A673 (cell line): ENCODE measurements at places on chromosomes 5 and 9. TPM values are rescaled to one million over a fixed set of nuclear protein-coding genes. Genes with fewer than 3 reads are reported as not detected.

The PTGDS gene
- total RNA-seq = not detected in 2 replicates

The PCDHGB7 gene
- total RNA-seq = 3.7 and 4.0 TPM in 2 replicates

DNA sequence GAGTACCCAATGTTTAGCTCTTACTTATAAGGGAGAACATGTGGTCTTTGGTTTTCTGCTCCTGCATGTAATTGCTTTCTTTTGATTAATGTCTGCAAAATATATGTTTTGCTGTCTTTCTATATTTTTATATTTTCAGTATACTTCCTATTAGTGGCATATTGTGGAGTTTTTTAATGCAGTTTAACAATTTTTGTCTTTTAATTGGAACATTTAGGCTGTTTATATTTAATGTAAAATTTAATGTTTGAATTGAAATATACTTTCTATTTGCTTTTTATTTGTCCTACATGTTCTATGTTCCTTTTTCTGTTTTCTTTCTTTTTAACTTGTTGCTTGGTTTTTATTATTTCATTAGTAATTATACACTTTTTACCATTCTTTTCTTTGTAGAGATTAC, 4.9 kb downstream of the ECM2 start:
- no peaks in the 10 kb centered on the region for H3K36me3 ChIP-seq
- H3K4me3 ChIP-seq = no peak overlapping the region
- no peaks in the 10 kb centered on the region for H3K27me3 ChIP-seq
- no peak overlapping the region for H3K27ac ChIP-seq

The NUDT12 gene
- total RNA-seq = 10.2 and 10.9 TPM in 2 replicates

The BARHL1 gene
- total RNA-seq = not detected in 2 replicates

The F2RL1 gene
- total RNA-seq = 0.32 and 0.39 TPM in 2 replicates

DNA sequence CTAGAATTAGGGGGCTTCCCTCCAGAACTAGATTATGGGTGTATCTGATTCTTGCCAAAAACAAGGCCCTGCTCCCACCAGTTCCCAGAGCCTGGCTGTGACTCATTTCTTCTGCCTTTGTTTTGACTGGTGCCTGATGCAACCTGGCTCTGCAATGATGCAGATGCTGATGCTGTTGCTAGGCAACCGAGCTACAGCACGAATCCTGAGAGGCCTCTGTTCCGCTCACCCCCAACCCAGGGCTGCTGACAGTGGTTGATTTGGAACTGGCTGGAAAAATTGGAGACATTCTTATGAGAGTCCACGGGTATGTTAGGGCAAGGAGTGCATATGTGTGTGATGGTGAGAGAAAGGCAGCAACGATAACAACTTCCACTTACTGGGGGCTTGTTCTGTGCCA, 100.3 kb downstream of the NSG2 start:
- no peak for DNase-seq
- no peaks in the 10 kb centered on the region for H3K4me1 ChIP-seq
- H3K4me3 ChIP-seq = no peak overlapping the region
- H3K36me3 ChIP-seq = no peaks in the 10 kb centered on the region
- no peak overlapping the region for H3K27ac ChIP-seq
- H3K27me3 ChIP-seq = no peaks in the 10 kb centered on the region

DNA sequence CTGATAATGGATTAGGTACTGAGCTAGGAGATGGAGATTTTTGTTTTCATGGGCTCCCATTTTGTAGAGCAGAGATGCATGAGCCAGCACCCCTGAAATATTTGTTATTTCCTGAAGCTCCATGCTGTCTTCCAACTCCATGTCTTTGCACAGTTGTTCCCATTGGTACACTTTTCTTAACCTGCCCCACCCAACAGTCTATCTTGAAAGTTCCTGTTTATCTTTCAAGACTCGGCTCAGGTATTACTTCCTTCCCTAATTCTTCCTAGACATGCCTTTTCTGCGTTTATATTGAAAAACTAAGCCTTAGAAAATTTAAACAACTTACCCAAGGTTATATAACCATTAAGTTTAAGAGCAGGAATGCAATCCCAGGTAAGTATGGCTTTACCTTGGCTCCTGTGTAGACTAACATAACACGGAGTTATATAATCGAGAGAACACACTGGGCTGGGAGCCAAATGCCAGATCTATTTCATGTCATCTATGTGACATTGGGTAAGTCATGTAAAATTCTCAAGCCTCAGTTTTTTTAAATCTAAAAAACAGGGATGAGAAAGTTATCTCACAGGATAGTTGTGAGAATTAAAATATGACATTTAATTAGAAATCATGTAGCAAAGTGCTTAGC, 67.4 kb downstream of the LIX1 start:
- H3K27ac ChIP-seq = no peak overlapping the region
- DNase-seq = no peak
- H3K27me3 ChIP-seq = no peaks in the 10 kb centered on the region
- no peaks in the 10 kb centered on the region for H3K36me3 ChIP-seq

DNA sequence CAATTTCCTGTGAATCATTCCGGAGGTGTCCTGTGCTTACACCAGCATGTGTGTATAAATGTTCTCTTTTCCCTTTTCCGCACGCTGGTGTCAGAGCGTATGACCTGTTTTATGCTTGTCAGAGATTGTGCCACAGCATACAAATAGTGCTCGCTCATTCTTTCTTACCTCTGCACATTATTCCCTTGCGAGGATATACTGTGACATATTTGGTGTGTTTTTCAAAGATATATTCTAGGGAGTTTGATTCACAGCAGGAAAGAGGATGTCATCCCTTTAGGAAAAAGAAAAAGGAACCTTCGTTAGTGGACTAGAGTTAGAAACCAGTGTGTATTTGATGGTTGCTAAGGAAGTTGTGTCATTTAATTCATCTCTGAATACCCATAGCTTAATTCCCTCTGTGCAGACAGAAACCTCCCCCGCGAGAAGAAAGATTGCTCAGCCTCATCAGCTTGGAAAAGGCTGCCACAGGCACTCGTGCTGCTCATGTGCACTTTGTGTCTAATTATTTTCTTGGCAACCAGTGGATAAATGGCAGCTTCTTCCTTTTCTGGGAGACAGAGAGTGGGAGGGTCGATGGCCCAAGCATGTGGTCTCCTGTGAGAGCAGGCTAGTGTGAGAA, 14.7 kb upstream of the CCIN start:
- no peaks in the 10 kb centered on the region for H3K27me3 ChIP-seq
- H3K36me3 ChIP-seq = no peaks in the 10 kb centered on the region

- H3K4me3 ChIP-seq = no peak overlapping the region
- H3K4me1 ChIP-seq = no peaks in the 10 kb centered on the region
- no peak overlapping the region for H3K27ac ChIP-seq
- no peak for DNase-seq
- no peaks in the 10 kb centered on the region for H3K27me3 ChIP-seq
- no peaks in the 10 kb centered on the region for H3K36me3 ChIP-seq
Measured at GRCh38 chr5:6222121-6222520, 156.2 kb downstream of the MED10 start.

DNA sequence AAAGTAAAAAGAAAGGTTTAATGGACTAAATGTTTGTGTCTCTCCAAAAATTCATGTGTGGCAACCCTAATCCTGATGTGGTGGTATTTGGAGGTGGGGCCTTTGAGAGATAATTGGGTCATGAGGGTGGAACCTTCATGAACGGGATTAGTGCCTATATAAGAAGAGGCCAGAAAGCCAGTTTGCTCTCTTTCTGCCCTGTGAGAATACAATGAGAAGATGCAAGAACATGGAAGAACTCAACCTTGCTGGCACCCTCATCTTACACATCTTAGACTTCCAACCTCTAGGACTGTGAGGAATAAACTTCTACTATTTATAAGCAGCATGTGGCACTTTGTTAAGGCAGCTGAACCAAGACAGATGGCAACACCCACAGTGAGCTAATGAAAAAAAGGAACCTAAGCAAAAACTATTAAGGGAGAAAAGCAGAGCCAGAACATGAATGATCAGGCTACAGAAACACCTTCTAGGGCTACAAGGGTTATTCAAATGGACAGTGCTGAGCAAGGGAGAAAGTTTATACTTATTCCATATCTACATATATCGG, 159.5 kb downstream of the PLK2 start:
- H3K4me3 ChIP-seq = no peak overlapping the region
- no peaks in the 10 kb centered on the region for H3K36me3 ChIP-seq
- no peaks in the 10 kb centered on the region for H3K4me1 ChIP-seq
- no peaks in the 10 kb centered on the region for H3K27me3 ChIP-seq
- H3K27ac ChIP-seq = no peak overlapping the region

The TLR4 gene
- total RNA-seq = not detected in 2 replicates

The DEPDC1B gene
- 32.8 and 34.9 TPM in 2 replicates for total RNA-seq

DNA sequence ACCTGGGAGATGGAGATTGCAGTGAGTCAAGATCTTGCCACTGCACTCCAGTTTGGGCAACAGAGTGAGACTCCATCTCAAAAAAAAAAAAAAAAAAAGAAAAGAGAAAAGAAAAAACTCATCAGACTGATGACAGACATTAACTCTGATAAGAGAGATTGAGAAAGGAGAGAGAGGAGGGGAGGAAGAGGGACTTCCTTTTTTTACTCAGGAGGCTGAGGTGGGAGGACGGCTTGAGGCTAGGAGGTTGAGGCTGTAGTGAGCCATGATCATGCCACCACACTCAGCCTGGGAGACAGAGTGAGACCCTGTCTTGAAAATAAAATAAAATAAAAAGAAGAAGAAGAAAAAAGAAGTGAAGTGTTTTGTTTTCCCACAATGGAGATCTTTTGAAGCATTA, 9.7 kb upstream of the MSMP start:
- no peak overlapping the region for H3K27ac ChIP-seq
- H3K4me3 ChIP-seq = no peak overlapping the region
- no peaks in the 10 kb centered on the region for H3K36me3 ChIP-seq
- peaks cover under 1% of the 10 kb centered on the region for H3K4me1 ChIP-seq
- no peak for DNase-seq
